Stimulated activated CD4-positive, alpha-beta T cell treated with anti-CD3 and anti-CD28 coated beads, TNF-alpha, amount 100 ng/mL, for 4 hours (primary cell): ENCODE measurements at places on chromosomes 2 and 18.

- DNase-seq: no peak
Measured at GRCh38 chr2:30191819-30192271, 39.5 kb upstream of the LBH start.

DNA sequence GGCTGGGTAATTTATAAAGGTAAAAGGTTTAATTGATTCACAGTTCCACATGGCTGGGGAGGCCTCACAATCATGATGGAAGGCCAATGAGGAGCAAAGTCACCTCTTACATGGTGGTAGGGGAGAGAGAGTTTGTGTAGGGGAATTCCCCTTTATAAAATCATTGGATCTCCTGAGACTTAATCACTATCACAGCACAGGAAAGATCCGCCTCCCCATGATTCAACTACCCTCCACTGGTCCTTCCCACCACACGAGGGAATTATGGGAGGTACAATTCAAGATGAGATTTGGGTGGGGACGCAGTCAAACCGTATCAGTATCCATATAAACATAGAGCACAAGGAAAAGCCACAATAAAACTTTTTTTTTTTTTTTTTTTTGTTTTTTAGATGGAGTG, 172.6 kb upstream of the PIEZO2 start:
- no peak for DNase-seq

- no peak for DNase-seq
Measured at GRCh38 chr18:13500869-13501542, 225.4 kb downstream of the FAM210A start.

GRCh38 chr2:224440988-224441387, 39.1 kb upstream of the FAM124B start:
- DNase-seq: no peak

DNA sequence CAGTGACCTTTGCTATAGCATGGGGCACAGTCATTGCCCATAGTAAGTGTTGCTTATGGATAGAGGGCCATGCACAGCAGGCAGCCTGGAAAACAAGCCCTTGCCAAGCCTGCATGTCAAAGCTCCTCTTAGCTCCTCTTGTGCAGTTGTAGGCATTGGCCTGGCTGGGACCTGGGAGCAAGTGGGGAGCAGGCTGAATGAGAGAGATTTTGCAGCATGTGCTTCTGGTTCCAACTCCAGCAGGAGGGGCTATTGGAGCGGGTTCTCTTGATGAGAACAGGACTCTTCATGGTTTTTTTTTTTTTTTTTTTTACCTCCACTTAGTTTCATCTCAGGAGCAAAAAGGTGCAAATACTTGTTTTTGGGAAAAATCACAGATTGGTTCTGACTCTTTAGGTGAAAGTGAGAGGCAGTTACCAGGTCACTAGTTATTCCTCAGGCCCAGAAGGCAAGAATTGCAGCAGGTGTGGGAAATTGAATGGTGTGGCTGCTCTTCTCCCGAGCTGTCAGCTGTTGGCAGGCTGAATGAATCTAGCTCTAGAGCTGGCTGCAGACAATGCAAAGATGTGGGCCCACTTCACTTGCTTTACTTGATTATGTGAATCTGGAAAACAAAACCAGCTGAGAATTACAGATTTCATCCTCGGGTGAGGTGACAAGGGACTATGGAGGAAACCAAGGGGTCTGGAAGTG, 95.9 kb downstream of the MAP4K4 start:
- no peak for DNase-seq
